ENCODE measurements at places on chromosomes 12 and 14.

GRCh38 chr12:63990828-63991547 lies 146.5 kb downstream of the SRGAP1 start:
- no peak for DNase-seq

- no peak for DNase-seq
These were observed 119.7 kb downstream of the SLC25A47 start for GRCh38 chr14:100442498-100443490.

DNA sequence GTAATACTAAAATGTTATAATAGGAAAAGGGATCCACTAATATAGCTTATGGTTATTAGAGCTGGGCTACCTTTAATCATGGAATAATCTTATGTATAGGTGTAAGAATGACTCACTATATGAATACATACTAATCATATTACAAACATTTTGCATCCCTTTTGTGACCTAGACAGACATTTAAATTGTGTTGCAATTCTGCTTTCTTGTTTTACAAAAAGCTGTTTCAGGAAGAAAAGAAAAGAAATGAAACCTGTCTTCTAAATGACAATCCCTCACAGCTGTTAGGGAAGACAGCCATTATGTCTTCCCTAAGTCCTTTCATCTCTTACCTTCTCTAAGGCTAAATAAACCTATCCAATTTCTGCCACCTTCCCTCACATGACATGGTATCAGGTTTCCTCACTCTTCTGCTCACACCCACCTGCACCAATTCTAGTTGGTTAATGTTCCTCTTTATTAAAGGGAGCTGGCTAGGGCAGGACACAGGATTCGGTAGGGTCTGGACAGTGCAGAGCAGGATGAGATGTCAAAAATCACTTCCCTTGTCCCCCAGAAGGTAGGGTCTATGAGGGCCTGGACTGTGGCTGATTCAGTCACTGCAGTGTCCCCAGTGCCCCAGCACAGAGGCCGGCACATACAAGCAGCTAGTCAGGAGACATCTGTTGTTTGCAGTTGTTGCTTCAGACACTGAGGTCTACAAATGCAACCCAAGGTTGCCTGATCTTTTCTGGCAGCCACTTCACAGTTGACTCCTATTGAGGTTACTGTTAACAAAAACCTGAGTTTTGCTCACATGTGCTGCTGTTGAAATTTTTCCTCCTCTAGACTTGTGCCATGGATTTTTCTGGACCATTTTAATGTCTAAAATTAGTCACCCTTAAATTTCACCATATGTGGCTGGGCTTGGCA lies 3.7 kb downstream of the DHRS7 start:
- no peak for DNase-seq

- no peak for DNase-seq
These were observed 104.1 kb upstream of the RAP1B start for GRCh38 chr12:68506619-68507018.

- no peak for DNase-seq
These were observed 33.6 kb upstream of the CRY1 start for GRCh38 chr12:107126796-107127481.

GRCh38 chr12:25025260-25025659 lies 76.4 kb upstream of the BCAT1 start:
- no peak for DNase-seq

DNA sequence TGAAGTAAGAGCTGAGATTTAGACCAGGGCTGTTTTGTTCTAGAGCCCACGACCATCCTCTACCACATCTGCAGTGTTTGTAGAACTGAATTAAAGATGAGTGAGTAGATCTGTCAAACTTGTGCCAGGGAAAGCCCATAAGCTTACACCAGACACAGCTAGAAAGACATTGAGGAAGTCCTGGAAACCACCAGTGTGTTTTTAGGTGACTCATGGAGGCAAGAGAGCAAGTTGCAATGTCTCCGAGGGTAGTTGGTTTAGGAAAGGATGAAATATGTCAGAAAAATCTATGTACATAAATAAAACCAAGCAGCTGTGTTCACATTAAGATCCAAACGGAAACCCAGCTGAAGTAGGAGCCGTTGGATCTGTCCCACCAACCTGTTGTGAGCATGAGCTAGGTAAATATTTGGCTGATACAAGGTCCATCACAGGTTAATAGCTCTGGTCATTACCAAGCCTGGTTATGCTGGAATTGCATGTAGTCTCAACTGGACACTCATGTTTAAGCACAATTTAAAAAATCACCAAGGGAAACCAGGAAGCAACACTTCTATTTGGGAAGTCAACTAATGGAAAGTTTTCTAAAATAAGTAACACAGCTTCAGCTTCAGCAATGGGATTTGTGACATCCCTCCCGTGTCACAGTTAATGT lies 49.9 kb upstream of the PLEKHG3 start:
- no peak for DNase-seq

DNA sequence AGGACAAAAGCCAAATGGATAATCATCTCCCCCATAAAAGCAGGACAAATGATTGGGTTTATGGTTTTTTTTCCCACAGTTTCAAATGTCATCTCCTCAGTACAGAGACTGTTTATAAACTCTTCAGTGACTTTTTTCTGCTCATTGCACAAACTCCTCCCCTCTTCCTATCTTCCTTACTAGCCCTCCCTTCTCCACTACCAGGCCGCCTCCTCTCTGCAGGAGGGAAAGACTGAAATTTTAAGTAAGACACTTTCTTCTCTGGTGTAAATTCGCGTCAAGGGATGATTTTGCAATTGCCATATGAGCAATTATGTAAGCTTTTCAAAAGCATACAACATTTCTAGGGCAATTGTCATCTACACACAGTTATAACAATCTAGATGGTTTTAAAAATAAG lies 37.0 kb downstream of the BTG1 start:
- no peak for DNase-seq

- no peak for DNase-seq
These were observed 192.8 kb downstream of the TBX5 start for GRCh38 chr12:114213055-114213581.

GRCh38 chr14:42665083-42665482 lies 1058.4 kb downstream of the LRFN5 start:
- no peak for DNase-seq

- DNase-seq = no peak
These were observed 39.9 kb downstream of the NINJ2 start for GRCh38 chr12:623172-623864.

DNA sequence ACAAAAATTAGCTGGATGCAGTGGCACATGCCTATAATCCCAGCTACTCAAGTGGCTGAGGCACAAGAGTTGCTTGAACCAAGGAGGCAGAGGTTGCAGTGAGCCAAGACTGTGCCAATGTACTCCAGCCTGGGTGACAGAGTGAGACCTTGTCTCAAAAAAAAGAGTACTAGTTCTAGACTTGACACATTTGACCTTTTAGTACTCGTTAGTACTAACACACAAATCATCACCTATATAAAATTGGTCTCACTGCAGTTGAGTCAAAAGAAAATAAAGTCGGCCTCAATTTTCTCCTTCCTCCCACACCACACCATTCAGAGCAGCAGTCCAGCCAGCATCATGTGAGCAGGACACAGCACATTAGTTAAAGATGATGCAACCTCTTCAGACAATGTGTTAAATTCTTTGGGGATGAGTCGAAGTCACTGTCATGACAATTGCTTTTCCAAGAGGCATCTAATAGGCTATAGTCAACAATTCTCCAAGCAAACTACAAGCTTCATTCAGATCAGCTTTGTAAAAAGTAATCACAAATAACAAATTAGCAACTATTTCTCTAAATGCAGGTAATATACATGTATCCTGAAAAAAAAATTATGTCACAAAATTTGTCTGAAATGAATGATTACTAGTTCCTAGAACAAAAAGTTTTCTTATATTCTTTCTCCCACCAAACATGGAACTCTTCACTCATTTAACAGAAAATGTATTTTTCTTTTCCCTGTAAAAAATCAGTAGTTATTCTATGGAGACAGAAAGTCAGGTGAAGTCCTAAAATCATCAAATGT lies 55.6 kb downstream of the CLIP1 start:
- DNase-seq = peak; percentile 73

DNA sequence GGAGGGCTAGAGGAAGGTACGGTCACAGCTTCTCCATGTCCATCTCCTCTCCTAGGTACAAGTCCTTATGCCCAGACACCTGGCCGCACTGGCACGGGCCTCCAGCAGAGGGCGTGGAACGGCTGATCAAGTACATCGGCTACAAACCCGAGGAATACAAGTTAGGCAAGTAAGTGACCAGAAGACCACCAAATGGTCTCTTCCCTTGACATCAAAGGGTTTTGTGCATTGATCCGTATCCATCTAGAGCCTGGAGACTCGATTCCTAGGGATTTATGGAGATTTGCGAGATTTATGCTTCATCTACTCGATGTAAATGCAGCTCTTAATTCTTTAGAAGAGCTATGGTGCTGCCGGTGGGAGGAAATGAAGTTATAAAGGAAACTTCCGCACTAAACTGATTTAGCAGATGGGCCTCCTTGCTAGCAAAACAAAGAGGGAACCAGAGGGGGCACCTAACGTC lies 44.2 kb downstream of the KCTD10 start:
- DNase-seq = peak; percentile 30

DNA sequence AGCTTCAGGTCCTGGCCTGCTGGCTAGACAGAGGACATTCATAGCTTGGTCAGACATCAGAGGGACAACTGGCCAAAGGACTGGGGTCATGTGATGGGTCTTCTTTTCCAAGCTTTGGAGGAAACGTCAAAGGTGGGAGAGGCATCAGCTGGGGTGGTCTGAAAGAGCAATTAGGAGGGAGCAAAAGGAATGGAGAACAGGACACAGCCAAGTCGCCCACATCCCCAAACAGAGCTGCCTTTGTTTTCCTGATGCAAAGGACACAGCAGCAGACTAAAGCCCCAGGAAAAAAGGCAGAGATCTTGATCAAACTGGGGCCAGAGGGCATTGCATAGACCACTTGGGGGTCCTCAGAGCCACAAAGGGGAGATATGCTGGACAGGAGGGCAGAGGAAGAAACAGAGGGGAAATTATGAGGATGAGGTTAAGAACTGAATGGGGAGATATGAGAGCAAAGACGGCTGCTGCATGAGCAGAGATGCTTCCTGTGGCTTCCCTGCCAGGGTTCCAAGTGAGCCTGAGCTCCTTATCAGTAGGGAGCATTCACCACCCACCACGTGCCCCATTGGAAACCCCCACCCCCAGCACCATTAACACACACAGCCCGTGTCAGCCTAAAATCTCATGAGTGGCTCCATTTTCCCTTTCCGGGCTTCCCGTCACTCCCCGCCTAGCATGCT lies 62.4 kb downstream of the ANO2 start:
- DNase-seq = no peak

DNA sequence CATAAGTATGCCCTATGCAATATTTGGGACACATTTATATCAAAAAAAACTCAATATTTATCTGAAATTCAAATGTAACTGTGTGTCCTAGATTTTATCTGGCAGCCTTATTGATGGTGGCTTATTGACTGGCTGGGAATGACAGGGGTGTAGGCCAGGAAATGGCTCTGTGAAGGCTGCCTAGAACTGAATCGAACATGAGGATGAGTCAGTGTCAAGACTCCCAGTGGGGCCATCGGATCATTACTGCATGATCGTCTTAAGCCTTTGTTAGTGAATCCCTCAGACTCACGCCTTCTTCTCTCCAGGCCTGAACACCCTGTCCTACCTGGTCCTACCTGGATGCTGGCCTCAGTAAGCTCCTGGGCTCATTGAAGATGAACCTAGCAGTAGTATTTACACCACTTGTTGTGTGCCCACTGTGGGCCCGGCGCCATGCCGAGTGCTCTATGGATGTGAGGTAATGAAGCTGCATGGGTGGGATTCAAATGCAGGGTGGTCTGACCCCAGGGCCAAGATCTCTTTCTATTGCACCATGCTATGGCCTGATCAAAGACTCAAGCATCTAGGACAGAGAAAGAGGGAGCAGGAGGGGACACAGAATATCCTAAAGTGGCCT lies 21.0 kb upstream of the FAIM2 start:
- DNase-seq = no peak

DNA sequence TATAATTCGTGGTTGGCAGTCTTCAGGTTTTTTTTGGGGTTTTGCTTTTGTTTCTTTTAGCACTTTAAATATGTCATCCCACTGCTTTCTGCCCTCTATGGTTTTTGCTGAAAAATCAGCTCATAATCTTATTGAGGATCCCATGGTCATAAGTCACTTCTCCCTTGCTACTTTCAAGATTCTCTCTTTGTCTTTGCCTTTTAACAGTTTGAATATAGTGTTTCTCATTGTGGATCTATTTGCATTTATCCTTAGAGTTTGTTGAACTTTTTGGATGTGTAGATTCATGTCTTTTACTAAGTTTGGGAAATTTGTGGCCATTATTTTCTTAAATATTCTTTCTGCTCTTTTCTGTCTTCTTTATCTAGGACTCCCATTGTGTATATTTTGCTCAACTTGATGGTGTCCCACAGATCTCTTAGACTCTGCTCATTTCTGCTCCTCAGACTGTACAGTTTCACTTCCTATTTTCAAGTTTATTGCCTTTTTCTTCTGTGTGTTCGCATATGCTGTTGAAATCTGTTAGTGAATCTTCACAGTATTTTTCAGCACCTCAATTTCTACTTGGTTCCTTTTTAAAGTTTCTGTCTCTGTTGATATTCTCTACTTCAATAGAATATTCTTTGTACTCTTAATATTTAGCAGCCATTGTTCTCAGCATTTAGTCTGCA lies 70.8 kb downstream of the WNK1 start:
- no peak for DNase-seq

DNA sequence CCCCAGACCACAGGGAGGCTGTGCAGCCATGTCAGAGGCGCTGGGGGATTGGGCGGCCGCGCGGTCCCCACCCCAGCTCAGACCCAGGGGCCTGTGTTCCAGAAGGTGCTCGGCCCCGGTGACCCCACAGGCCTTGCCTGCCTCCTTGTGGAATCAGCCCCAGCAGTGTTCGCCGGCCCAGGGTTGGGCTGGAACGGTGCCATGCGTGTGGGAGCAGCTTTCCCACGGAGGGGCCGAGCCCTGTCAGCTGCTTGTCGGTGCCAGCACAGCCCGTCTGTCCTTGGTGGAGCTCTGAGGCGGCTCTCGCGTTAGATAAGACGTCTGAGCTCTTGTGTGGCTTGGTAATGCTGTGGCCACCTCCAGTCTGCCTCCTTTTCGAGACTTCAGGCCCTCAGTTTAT lies 8.5 kb downstream of the ZFYVE21 start:
- no peak for DNase-seq

DNA sequence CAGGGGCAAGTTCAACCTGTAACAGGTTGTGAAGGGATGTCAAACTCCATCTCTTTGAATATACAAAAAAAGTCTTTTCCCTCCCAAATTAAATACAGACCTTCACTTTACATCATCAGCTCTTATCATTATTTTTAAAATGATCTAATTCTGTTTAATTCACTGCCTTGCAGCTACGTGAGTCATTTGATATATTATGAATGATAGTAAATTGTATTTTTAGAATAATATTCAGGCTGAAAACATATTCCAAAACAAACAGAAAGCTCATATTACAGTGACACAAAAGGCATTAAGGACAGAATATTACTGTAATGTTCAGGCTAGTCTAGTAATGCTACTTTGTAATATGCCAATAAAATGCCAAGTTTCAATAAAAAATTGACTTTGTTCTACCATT lies 53.3 kb downstream of the BCAT1 start:
- DNase-seq = no peak

- no peak for DNase-seq
These were observed 362.9 kb downstream of the RAD51B start for GRCh38 chr14:68182492-68182891.

GRCh38 chr12:1723721-1724120 lies 32.9 kb downstream of the ADIPOR2 start:
- no peak for DNase-seq

GRCh38 chr14:89600950-89601826 lies 184.2 kb upstream of the FOXN3 start:
- DNase-seq = no peak

- no peak for DNase-seq
These were observed 49.1 kb downstream of the RASSF8 start for GRCh38 chr12:26007566-26007965.

Data from T1000 (cell line).